ENCODE measurements at places on chromosomes 1 and 21. TPM values are rescaled to one million over a fixed set of nuclear protein-coding genes. Genes with fewer than 3 reads are reported as not detected.

NR5A2 gene
- total RNA-seq = 92.6 TPM

KCNAB2 gene
- 1.00 TPM for total RNA-seq

ITLN2 gene
- total RNA-seq = not detected

TMEM53 gene
- 21.8 TPM for total RNA-seq

IL23R gene
- not detected for total RNA-seq

AVPR1B gene
- 1.6 TPM for total RNA-seq

DNA sequence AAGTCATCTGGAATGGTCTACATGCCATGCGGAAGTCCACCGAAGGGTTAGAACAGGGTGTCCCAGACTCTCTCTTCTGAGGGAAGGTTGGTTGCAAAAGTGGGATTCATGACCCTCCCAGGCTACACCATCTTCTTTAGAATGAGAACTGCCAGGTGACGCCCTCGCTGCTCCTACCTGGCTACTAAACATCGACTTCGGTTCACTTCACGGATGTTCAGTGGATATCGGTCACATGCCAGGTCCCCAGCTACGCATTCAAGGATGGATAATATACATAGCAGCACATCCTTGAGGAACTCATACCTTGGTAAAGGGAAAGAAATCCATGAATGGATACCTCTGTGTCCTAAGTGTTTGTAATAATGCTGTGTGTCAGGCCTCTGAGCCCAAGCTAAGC lies 3.3 kb upstream of the OPTC start:
- no peak for DNase-seq
- no peaks in the 10 kb centered on the region for H3K27me3 ChIP-seq
- H3K4me1 ChIP-seq = peaks cover 3% of the 10 kb centered on the region
- H3K27ac ChIP-seq = no peak overlapping the region

DNA sequence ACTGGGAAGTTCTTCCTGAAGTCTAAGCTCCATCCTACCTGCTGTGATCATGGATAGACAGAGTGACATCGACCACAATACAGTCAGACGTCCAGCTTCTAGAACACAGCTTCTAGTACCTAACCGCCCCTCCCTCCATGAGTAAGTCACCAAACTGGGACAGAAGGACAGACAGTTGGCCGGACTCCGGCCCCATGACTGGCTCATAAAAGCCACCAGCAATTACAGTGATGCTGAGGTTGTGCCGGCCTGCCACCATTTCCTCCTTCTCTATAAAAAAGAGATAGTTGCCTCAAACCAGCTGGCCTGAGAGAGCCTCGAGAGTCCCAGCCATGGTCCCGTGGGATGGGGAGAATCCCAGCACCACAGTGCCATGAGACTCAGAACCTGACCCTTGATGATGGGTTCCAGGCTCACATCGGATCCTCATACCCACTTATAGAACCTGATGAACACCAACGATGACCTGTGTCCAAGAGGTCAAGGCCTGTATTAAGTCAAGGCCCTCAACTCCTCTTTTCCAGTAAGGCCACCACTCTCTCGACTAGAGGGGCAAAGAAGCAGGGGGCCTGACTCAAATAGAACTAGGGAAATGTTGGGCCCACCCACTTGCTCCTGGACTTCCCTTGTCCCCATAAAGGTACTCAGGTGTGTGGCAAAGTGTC lies 3.4 kb downstream of the MEF2D start:
- peak overlapping the region; percentile 100 for H3K27ac ChIP-seq
- peak overlapping the region; percentile 90 for H3K4me3 ChIP-seq
- H3K36me3 ChIP-seq = no peaks in the 10 kb centered on the region
- H3K4me1 ChIP-seq = peaks cover 80% of the 10 kb centered on the region
- peak; percentile 66 for DNase-seq

DNA sequence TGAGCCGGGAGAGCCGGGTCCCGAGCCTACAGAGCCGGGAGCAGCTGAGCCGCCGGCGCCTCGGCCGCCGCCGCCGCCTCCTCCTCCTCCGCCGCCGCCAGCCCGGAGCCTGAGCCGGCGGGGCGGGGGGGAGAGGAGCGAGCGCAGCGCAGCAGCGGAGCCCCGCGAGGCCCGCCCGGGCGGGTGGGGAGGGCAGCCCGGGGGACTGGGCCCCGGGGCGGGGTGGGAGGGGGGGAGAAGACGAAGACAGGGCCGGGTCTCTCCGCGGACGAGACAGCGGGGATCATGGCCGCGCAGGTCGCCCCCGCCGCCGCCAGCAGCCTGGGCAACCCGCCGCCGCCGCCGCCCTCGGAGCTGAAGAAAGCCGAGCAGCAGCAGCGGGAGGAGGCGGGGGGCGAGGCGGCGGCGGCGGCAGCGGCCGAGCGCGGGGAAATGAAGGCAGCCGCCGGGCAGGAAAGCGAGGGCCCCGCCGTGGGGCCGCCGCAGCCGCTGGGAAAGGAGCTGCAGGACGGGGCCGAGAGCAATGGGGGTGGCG lies 371 bp downstream of the ARID1A start:
- no peaks in the 10 kb centered on the region for H3K27me3 ChIP-seq
- no peaks in the 10 kb centered on the region for H3K36me3 ChIP-seq
- peaks cover 57% of the 10 kb centered on the region for H3K4me1 ChIP-seq

GRCh38 chr1:244067893-244068292 lies 16.8 kb downstream of the ZBTB18 start:
- peaks cover 6% of the 10 kb centered on the region for H3K4me1 ChIP-seq
- no peak for DNase-seq
- H3K27me3 ChIP-seq = no peaks in the 10 kb centered on the region
- no peak overlapping the region for H3K27ac ChIP-seq

DNA sequence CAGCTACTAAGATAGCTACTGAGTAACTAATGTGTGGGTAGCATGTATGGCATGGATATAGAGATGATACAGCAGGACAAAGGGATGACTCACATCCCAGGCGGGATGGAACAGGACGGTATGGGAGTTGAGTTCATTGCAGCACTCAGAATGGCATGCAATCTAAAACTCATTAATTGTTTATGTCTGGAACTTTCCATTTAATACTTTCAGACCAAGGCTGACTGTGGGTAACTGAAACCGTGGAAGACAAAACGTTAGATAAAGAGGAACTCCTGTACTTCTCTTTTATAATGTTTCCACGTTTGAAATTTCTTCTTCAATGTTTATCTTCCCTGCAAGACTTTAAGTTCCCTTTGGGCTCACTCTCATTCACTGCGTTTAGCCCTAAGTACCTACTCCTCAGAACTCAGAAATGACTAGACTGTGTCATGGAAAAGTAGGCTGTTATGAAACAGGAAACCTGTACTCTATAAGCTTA lies 151.9 kb downstream of the MAGI3 start:
- DNase-seq = no peak
- no peaks in the 10 kb centered on the region for H3K27me3 ChIP-seq
- H3K36me3 ChIP-seq = no peaks in the 10 kb centered on the region
- no peak overlapping the region for H3K4me3 ChIP-seq

GRCh38 chr1:234226113-234226818 lies 147.0 kb upstream of the COA6 start:
- H3K27me3 ChIP-seq = peaks cover 4% of the 10 kb centered on the region
- no peak for DNase-seq
- H3K36me3 ChIP-seq = no peaks in the 10 kb centered on the region
- no peaks in the 10 kb centered on the region for H3K4me1 ChIP-seq
- no peak overlapping the region for H3K4me3 ChIP-seq

DNA sequence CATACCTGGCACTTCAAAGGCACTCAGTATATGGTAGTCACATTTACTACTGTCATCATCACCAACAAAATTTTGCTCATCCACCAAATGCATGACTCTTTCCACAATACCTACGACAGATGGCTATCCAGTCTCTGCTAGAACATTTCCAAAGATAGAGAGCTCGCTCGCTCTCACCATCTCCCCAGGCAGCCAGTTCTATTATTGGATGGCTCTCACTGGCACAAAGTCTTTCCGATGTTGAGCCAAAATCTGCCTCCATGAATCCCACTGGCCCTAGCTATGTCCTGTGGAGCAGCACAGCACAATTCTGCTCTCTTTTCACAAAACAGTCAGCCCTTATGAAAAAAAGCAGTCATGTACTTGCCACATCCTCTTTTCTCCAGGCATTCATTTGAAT lies 102.1 kb downstream of the DAB1 start:
- no peaks in the 10 kb centered on the region for H3K4me1 ChIP-seq
- H3K27ac ChIP-seq = no peak overlapping the region
- DNase-seq = no peak
- no peaks in the 10 kb centered on the region for H3K36me3 ChIP-seq

DNA sequence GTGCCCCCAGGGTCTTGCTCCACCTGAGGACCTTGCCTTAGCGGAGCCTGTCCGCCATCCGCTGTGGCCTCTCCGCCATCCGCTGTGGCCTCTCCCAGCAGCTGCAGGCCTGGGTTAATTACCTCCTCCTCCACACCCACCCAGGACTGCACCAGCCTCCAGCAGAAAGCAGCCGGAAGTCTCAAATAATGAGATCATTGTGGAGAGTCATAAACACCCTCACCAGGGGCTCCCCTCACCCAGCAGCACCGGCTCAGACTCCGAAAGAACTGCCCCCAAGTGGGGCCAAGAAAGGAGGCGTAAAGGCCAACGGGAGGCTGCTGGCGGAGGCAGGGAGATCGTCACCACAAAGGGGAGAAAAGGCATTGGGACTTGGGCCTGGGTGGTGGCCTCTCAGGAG lies 10.7 kb upstream of the GPR153 start:
- peak; percentile 58 for DNase-seq
- peaks cover 19% of the 10 kb centered on the region for H3K4me1 ChIP-seq
- no peaks in the 10 kb centered on the region for H3K36me3 ChIP-seq
- peak overlapping the region; percentile 63 for H3K27ac ChIP-seq
- H3K4me3 ChIP-seq = no peak overlapping the region

DNA sequence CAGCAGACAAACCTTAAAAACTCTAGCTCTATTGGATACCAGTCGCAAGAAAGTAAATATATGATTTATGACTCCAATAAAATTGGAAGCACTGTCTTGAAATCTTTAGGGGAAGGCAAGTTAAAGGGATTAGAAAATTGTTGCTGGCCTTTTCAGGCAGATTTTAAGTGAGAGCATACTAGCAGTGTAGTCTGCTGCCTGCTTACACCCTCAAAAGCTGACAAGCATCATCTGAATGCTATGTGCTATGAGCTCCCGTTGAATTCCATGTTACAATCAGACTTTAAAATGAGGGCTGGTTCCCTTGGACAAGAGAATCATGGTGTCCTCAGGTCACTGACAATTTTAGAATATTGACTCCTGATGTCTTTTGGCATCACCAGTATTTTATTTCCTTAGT lies 271.1 kb upstream of the C1orf105 start:
- peaks cover 9% of the 10 kb centered on the region for H3K4me1 ChIP-seq
- H3K27me3 ChIP-seq = no peaks in the 10 kb centered on the region
- H3K36me3 ChIP-seq = no peaks in the 10 kb centered on the region
- H3K27ac ChIP-seq = no peak overlapping the region

GRCh38 chr1:161989108-161989507 lies 34.6 kb downstream of the OLFML2B start:
- no peaks in the 10 kb centered on the region for H3K27me3 ChIP-seq
- H3K4me1 ChIP-seq = peaks cover 15% of the 10 kb centered on the region
- no peak for DNase-seq
- no peak overlapping the region for H3K4me3 ChIP-seq
- peak overlapping the region; percentile 38 for H3K27ac ChIP-seq

DNA sequence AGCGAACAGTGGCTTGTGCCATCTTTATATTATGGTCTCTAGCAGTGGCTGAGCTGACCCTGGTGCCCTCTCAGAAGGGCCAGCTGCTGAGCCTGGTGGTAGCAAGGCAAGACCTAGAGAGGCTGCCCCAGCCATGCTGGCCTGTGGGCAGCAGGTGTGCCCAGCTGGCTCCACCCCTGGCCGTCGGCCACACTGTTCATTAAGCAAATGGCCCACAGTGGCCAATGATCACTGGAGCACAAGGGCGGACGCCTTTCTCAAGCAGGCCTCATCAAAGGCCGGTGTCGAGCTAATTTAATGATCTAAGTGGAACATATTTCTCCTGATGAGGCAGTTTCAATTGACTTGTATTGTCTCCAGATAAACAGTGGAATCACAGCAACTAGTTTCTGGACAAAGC lies 89.4 kb downstream of the GRIK3 start:
- H3K27ac ChIP-seq = no peak overlapping the region
- H3K4me3 ChIP-seq = no peak overlapping the region
- H3K27me3 ChIP-seq = peaks cover 13% of the 10 kb centered on the region
- no peaks in the 10 kb centered on the region for H3K4me1 ChIP-seq

DNA sequence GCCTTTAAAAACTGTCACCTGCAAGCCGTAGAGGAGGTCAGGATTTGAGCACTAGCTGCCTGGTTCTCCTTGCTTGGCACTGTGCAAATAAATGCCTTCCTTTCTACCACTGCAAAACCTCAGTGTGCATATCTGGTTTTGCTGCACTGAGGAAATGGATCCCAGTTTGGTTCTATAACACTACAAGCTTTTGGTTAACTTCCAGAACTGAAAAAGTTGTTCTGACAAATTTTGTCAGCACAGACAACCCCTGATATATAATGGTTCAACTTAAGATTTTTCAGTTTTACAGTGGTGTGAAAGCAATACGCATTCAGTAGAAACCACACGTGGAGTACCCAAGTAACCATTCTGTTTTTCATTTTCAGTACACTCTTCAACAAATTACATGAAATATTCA lies 29.8 kb upstream of the GALNT2 start:
- no peaks in the 10 kb centered on the region for H3K4me1 ChIP-seq
- DNase-seq = no peak
- H3K36me3 ChIP-seq = no peaks in the 10 kb centered on the region
- no peaks in the 10 kb centered on the region for H3K27me3 ChIP-seq
- H3K27ac ChIP-seq = no peak overlapping the region
- no peak overlapping the region for H3K4me3 ChIP-seq

DNA sequence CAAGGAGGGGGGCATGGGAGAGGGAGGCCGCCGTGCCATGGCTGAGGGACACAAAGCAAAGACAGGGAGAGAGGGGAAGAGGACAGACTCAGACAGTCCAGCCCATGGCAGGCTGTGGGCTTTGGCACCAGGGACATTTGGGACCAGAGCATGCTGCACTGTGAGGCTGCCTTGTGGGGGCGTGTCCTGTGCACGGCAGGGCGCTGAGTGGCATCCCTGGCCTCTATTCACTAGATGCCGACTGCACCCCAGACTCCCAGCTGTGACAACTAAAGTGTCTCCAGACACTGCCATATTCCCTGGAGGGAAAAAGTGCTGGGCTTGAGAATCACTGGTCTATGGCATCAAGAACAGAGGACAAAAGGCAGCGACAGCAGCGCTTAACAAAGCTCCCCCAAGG lies 18.6 kb upstream of the PRDM15 start:
- peaks cover 7% of the 10 kb centered on the region for H3K4me1 ChIP-seq
- no peak overlapping the region for H3K4me3 ChIP-seq
- no peak for DNase-seq
- no peak overlapping the region for H3K27ac ChIP-seq
- no peaks in the 10 kb centered on the region for H3K27me3 ChIP-seq

GRCh38 chr1:91784191-91784590 lies 101.8 kb downstream of the TGFBR3 start:
- DNase-seq = no peak
- H3K36me3 ChIP-seq = no peaks in the 10 kb centered on the region
- H3K4me1 ChIP-seq = peaks cover 17% of the 10 kb centered on the region
- H3K4me3 ChIP-seq = no peak overlapping the region

- H3K4me1 ChIP-seq = no peaks in the 10 kb centered on the region
- no peaks in the 10 kb centered on the region for H3K36me3 ChIP-seq
- H3K27ac ChIP-seq = no peak overlapping the region
- no peak for DNase-seq
Observed at GRCh38 chr1:228530951-228531731, 44.0 kb downstream of the RNF187 start.
